ENCODE measurements at places on chromosomes 16 and 17.

DNA sequence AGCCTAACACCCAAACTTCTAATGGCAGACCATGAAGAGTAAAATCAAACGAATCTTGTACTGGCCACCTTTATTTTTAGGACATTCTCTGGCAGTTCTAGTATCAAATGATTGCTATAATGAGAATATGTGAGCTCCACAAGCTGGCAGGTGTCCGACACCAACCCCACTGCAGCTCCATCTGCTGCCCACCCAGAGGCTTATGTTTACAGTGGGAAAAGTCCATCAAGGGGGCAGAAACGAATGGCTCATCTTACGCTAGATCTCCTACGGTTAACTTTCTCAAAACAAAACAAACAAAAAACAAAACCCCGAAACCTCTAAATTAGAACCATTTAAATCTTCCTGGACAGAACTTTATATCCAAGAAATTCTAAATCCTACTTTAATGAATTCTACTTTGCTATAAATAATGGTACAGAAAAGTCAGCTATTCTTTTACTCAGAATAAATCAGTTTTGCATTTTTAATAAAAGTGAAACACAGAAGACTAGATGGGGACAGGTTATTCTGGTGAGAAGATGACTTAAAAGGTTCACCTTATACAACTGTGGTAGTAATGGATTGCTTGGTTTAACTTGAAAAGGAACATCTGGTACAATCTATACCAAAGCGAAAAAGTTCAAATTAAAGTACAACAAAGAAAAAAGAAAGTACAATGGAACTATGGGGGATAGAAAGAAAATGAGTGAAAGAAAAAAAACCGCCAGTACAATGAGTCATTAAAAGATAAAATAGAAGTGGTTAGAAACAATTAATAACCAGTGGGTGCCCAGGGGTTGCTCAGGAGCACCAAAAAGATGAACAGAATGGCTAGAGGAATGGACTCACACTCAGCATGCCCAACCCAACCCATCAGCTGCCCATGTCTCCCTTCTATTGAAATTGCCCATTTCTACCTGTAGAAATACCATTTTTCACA is 40.2 kb downstream of the GRB2 start:
- DNase-seq, result no peak

- no peak for DNase-seq
Observed at GRCh38 chr17:17807440-17807839, 29.3 kb downstream of the SREBF1 start.

- DNase-seq, result peak; percentile 49
Observed at GRCh38 chr17:50871364-50871763, 5.2 kb upstream of the TOB1 start.

DNA sequence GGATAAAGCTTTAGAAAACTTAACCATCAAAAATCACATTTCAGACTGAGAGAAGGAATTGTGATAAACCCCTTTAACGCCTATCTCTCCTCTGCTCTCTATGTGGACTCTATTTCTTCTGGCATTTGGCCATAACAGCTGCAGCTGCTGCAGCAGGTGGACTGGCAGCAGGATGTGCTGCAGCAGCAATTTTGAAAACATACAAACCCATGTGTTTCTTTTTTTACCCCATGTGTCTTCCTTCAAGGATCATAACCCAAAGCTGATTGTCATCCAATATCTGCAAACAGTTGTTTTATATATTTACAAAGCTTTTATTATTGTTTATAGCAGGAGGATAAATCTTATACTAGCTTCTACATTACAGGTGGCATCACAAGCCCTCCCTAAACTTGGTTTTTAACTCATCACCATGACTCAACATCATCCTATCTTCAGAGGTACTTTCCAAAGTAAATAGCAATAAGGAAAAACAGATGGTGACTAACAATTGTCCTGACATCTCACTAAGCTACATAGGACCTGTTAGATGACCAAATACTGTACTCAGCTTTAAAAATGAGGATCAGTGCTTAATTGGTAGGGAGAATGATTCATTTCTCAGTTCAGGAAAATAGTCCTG is 14.5 kb upstream of the KRTAP9-2 start:
- DNase-seq, result no peak

All from effector CD4-positive, alpha-beta T cell (primary cell).